ENCODE measurements at places on chromosomes 1 and 21.
A peak's percentile ranks its signal among the peaks of the same experiment; 100 is the strongest.

GRCh38 chr1:246219508-246220030 lies 287.5 kb downstream of the SMYD3 start:
- DNase-seq = no peak

GRCh38 chr1:12206792-12207424 lies 22.9 kb upstream of the VPS13D start:
- DNase-seq = no peak

DNA sequence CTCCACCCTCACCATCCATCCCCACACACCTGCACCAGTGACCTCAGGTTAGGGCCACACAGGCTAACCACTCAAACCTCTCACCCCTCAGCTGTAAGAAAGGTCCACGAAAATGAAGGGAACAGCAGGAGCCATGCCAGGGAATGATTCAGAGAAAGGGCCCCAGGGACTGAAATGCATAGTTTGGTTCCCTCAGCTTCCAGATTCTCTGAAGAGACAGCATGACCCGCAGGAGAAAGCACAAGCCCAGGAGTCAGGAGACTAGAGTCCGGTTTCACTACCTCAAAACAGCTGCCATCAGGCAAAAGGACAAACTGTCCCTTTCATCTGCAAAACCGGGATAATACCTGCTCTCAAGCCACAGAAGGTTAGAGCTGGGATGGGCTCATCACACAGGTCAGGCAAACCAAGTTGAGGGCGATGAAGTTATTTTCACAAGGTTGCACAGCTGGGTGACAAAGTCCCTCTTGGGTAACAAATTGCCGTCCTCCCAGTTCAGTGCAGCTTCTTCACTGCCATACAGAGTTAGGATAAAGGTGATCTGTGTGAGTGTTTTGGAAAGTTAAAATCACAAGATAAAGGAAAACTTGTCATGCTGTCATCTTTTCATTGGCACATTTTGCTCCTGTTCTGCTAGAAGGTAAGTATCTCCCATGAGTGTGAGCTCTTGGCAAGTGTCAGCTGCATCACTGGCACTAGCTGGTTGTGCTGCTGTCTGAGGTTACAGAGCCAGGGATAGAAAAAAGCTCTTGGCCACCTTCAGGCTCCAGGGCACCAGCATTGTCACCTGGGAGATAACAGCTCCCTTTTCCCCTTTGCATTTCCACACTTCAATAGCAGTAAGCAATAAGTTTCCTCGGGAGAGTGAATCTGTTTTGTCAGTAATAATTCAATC lies 120.4 kb downstream of the KCNH1 start:
- DNase-seq = no peak

GRCh38 chr1:39646232-39647081 lies 7.0 kb upstream of the HEYL start:
- no peak for DNase-seq

- no peak for DNase-seq
Measured at GRCh38 chr1:221440658-221441057, 301.2 kb downstream of the DUSP10 start.

GRCh38 chr1:109499661-109500536 lies 6.0 kb downstream of the CYB561D1 start:
- no peak for DNase-seq

GRCh38 chr21:40099809-40100208 lies 232.6 kb downstream of the PCP4 start:
- DNase-seq = no peak

GRCh38 chr1:243428617-243429342 lies 172.9 kb downstream of the SDCCAG8 start:
- DNase-seq = no peak

DNA sequence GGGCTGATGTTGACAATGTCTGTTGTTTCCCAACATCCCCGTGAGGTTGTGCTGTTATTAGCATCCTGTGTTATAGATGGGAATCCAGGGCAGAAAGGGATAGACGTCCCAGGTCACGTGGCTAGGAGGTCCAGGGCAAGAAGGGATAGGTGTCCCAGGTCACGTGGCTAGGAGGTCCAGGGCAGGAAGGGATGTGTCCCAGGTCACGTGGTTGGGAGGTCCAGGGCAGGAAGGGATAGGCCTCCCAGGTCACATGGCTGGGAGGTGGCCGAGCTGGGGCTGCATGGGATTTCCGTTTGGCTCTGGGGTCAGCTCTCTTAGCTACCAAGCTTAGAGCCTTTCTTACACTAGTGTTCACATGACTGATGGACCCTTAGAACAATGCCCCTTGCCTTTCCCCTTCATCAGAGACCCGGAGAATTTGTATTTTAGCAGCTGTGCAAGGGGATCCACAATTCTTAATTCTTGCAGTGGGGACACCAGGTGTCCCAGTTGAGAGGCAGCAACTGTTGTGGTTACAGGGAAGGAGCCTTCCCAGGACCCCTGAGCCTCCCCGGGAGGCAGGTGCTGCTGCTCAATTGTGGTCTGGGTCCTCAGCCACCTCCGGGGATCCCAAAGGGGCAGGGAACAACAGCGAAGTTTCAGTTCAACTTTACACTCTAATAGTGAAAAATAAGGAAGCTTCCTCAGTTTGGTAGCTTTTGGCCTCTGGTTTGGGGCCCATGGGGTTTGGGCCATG lies 69.2 kb downstream of the UMODL1 start:
- no peak for DNase-seq

DNA sequence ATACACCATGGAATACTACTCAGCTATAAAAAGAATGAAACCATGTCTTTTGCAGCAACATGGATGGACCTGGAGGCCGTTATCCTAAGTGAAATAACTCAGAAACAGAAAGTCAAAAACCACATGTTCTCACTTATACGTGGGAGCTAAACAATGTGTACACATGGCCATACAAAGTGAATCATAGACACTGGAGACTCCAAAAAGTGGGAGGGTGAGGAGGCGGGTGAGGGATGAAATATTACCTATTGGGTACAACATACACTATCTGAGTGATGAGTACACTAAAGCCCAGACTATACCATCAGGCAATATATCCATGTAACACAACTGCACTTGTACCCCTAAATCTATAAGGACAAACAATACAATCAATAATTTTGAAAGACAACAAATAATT lies 39.5 kb upstream of the FAM20B start:
- no peak for DNase-seq

DNA sequence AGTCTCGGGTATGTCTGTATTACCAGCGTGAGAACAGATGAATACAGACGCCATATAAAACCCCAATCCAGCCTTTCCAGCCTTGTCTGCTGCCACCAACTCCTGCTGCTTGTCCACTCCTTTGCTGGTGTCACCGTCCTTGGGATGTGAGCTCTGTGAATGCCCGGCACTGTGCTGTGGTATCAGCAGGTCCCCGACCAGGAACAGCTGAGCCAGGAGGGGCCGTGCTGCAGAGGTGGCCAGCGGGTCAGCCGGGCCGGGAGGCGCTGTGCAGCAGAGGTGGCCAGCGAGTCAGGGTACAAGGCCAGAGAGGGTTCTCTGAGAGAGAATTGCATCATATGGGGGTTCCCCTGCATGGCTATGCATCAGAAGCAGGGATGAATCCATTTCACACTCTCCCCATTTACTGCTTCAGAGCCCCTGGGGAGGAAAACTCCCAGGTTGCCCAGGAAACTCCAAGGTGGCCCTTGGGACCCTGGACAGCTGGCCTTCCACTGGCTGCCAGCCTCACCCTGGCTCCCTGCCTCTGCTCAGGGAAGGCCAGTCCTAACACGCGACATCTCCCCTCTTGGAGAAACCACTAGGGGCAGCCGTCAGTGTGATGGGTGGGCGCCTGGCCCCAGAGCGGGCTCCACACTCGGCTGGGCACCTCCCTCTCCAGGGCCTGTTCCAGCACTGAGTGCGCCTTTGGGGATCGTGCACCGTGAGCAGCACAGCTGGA lies 122.4 kb upstream of the COL6A1 start:
- no peak for DNase-seq

GRCh38 chr1:22044690-22045420 lies 7.7 kb upstream of the CDC42 start:
- DNase-seq = peak; percentile 33

GRCh38 chr1:8113262-8114220 lies 87.4 kb upstream of the ERRFI1 start:
- DNase-seq = no peak

DNA sequence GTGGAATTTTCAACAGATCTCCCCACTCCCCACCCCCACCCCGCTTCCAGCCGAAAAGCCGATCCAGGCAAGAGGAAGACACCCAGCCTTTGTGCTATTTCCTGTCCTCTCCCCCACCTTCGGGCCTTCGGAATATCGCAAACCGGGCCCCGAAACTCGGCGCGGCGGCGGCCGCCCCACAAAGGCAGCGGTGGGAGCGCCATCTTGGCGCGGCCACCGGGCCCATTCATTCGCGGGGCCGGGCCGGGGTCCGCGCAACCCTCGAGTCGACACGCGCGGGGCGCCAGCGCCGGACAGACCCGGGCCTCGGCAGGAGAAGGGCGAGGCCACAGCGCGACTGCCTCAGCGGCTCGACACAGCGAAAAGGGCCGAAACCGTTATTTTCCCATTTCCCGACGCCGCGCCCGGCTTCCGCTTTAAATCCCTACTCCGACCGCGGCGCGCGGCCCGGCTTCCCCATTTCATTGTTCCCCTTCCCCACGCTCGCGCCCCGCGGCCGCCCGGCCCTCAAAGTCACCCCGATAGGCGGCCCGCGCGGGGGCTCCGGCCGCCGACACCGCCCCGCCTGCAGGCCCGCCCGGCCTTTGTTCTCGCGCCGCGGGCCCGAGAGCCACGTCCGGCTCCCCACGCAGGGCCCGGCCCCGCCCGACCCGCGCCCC lies 911 bp downstream of the GNB1 start:
- no peak for DNase-seq
